Stimulated activated CD4-positive, alpha-beta T cell treated with anti-CD3 and anti-CD28 coated beads, Interleukin-1b, Interleukin-23, amount 100 ng/mL, for 1 hour (primary cell): ENCODE measurements at places on chromosomes 7 and 10.

DNA sequence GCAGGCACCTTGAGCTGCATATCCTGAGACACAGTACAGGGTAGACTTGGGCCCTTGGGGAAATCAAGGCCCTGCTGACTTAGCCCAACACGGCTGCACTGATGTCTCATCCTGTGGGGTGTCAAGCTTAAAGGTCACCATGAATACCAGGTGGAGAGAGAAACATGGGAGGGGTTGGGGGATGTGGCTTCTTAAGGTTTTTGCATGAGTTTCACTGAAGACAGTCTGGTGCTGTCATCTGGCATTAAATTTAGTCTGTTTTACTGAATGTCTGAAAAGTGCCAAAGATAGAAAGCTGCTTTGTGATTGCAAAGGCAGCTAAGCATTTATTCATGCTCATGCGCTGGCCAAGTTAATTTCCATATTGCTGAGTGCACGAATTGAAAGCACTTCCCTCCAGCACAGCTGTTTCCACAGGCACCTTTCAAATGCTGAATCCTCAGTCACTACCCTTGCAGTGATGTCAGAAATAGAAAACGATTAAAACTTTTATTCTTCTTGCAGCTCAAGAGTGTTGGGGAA, 102.1 kb downstream of the OSBPL3 start:
- DNase-seq = no peak

DNA sequence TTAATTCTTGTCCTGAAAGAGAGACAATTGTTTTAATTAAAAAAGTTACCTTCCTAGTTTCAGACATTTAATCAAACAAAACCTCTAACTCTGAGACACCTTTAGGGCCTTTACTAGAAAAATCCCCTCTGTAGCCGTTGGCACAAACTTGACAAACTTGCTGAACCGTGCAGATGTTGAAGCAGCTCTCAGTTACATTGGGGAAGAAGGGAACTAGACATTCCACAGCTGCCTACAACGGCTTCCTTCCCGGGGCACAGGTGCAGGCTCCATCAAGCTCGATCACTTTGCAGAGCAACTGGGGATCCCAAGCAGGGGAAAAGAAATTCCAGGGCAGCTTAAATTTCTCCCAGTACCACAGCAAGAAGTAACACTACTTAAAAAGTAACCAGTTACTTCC, 141.3 kb downstream of the SKAP2 start:
- DNase-seq = no peak

- no peak for DNase-seq
Measured at GRCh38 chr7:34842782-34843181, 184.8 kb downstream of the NPSR1 start.

DNA sequence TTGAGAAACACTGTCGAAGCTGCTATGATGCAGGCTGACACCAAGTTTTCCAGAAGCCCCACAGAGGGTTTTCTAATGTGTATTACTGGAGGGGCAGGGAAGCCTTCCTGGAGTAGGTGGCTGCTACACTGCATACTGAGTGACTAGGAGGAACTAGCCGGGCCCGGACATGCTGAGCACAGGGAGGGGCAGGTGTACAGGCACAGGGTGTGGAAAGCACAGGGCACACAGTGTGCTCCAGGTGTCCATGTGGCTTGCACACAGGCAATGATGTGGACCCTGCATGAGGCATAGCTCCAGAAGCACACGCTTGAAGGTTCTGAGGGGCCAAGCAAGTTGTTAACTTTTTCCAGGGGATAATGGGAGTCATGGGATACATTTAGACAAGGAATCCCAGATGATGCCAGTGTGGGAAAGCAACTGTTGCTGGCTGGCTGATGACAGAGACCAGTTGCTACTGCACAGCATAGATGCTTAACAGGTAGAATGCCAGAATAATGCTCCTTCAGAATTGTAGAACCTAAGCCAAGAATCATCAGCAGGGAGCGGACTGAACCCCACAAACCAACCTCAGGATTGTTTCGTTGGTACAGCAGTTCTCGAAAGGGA, 14.6 kb downstream of the DHX32 start:
- no peak for DNase-seq

DNA sequence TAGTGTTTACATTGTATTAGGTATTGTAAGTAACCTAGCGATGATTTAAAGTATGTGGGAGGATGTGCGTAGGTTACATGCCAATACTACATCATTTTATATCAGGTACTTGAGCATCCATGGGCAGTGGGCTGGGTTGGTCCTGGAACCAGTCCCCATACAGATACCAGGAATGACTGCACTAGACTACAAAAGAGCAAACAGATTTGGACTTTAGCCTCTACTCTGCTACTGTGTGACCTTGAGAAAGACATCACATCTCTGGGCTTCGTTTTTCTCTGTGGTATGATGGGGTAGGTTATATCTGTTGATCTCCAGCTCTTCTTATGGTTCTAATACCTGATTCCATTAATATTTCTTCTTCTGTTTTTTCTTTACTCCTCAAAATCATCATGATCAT, 412.5 kb upstream of the LRGUK start:
- DNase-seq = no peak

DNA sequence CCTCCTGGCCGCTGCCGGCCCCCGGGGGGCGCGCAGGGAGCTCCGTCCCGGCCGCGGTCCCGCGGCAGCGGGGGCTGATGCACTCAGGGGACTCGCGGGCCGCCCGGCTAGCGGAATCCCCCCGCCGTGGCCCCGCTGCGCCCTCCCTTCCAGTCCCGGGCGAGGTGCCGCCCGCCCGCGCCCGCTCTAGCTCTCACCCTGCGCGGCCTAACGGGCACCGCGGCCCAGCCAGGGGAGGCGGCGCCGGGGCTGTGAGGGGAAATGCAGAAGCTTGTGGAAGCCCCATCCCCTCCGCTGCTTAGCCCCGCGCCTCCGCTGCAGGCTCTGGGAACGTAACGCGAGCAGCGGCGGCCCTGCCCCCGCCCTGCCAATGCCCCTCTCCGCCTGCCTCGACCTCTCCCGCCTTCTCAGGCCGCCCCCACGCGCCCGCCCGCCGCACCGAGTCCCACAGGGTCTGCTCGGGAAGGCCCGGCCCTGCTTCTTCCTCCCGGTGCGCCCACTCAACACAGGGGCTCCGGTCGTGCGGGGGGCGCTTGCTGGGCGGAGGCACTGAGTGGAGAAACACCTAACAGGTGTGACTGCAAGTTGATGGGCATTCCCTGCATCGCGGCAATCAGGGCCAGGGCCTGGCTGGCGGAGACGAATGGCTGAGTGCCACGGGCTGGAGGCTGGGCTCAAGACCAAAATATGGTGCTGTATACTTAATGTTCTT, 384 bp upstream of the TMEM229A start:
- no peak for DNase-seq

- DNase-seq = no peak
Measured at GRCh38 chr7:2309889-2310331, 4.3 kb downstream of the SNX8 start.

DNA sequence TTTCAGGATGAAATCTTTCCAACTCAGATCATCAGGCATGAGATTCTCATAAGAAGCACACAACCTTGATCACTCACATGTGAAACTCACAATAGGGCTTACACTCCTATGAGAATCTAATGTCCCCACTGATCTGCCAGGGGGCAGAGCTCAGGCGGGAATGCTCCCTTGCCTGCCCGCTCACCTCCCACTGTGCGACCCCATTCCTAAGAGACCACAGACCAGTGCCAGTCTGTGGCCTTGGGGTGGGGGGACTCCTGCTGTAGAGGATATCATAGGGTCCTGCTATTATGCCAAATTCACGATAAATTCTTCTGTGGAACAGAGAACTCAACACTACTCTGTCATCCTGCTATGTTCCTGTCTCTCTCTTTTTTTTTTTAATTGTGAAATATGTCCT, 5.2 kb upstream of the RASGEF1A start:
- no peak for DNase-seq

GRCh38 chr10:85661123-85661522, 705.5 kb downstream of the GRID1 start:
- DNase-seq = no peak

GRCh38 chr10:614790-615582, 74.5 kb downstream of the DIP2C start:
- no peak for DNase-seq
